ENCODE measurements at places on chromosomes 7 and 10.

DNA sequence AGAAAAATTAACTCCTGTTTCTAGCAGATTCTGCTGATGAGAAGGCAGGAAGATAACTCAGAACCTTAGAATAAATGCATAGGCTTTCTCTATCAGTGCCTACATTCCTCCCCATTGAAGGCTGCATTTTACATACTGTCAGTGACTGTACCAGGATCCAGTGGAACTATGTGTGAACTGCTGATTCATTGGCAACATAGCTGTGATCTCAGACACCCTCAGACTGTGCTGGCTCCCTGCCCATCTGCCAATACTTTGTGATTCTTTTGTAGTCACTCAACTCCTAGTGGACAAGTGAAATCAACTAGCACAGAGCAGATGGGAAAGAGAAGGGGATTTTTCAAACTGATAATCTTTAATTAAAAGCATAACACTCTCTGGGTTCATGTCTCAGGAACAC, 375.8 kb downstream of the MDFIC start:
- DNase-seq: no peak

DNA sequence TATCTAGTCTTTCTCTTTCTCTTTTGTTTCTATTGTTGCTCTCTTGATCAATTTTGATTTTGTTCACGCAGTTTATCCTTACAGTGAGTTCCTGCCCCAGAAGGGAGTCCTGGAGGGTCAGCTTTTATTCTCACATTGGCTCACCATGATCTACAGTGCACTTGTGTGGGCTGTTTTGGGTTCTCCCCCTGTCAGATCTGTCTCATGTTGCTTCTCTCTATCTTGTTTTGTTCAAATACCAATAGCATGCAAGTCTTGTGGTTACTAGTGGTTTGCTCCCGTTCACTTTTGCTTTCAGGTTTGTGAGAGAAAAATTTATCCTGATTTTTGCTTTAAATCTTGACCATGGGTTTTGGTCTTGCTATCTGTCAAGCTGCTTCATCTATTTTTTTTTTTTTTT, 74.3 kb downstream of the PTN start:
- no peak for DNase-seq

DNA sequence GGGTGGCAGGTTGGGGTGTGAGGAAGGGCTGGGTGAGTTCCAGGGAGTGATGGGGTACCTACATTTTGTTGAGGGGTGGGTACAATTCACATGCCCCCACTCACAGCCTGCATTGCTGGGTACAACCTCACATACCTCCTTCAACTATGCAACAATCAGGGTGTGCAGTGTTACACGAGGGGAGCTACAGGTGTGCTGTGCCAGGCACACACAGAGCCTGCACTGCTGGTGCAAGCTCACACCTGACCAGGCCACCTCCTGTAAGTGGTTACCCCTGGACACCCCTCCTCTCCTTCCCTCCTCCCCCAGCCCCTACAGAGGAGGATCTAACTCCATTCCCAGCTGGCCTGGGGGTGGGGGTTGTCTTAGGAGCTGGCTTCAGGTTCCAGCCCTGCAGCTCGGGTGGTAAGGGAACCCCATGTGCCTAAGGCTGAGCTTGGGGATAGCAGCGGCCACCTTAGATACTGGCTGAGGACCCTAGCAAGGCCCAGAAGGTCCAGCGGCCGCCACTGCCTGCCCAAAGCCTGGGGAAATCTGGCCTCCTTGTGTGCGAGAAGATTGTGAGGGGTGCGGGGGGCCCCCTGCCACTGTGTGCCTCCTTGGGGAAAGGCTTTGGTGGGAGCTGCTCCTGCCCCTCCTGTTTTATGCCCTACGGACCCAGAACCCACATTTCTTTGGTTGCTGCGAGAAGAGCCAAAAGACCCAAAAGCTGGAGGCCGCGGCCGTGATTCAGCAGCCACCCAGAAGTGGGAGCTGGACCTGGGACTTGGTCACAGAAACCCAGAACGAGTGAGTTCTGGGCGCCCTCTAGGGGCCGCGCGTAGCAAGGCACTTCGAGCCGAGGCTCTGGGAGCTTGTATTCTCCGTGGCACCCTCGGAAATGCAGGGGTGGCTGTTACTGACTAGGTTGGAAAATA, 10.8 kb downstream of the TLX1 start:
- peak; percentile 40 for DNase-seq

- no peak for DNase-seq
These were observed 29.4 kb downstream of the AKR1B1 start for GRCh38 chr7:134429481-134429880.

- no peak for DNase-seq
These were observed 30.2 kb upstream of the EZH2 start for GRCh38 chr7:148914208-148914777.

GRCh38 chr7:66306243-66306642, 101.1 kb downstream of the TPST1 start:
- DNase-seq: no peak

GRCh38 chr10:129956286-129956670, 7.8 kb downstream of the EBF3 start:
- DNase-seq: no peak

DNA sequence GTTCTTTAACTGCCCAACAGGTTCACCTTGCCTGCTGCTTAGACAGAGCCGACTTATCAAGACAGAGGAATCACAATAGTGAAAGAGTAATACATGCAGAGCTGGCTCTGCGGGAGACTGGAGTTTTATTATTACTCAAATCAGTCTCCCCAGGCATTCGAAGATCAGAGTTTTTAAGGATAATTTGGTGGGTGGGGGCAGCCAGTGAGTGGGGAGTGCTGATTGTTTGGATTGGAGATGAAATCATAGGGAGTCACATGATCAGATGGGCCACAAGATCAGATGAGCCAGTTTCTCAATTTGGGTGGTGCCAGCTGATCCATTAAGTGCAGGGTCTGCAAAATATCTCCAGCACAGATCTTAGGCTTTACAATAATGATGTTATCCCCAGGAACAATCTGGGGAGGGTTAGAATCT, 131.3 kb downstream of the AKR1D1 start:
- no peak for DNase-seq

GRCh38 chr7:140314573-140315480, 83.5 kb downstream of the SLC37A3 start:
- DNase-seq: no peak

GRCh38 chr7:44787041-44787440, 9.4 kb upstream of the PPIA start:
- no peak for DNase-seq

GRCh38 chr10:119614686-119615085, 17.9 kb upstream of the TIAL1 start:
- DNase-seq: no peak

DNA sequence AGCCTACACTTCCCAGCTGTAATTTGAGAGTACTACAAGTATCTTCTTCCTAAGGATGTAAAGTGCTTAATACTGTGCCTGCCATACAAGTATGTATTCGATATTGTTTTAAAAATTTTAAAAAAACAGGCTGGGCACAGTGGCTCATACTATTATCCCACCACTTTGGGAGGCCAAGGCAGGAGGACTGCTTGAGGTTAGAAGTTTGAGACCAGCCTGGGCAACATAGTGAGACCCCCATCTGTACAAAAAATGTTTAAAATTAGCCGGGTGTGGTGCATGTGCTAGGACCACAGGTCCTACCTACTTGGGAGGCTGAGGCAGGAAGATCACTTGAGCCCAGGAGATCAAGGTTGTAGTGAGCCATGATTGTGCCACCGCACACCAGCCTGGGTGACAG, 8.3 kb downstream of the ARMC10 start:
- no peak for DNase-seq

GRCh38 chr10:129971381-129972144, 7.5 kb upstream of the EBF3 start:
- no peak for DNase-seq

DNA sequence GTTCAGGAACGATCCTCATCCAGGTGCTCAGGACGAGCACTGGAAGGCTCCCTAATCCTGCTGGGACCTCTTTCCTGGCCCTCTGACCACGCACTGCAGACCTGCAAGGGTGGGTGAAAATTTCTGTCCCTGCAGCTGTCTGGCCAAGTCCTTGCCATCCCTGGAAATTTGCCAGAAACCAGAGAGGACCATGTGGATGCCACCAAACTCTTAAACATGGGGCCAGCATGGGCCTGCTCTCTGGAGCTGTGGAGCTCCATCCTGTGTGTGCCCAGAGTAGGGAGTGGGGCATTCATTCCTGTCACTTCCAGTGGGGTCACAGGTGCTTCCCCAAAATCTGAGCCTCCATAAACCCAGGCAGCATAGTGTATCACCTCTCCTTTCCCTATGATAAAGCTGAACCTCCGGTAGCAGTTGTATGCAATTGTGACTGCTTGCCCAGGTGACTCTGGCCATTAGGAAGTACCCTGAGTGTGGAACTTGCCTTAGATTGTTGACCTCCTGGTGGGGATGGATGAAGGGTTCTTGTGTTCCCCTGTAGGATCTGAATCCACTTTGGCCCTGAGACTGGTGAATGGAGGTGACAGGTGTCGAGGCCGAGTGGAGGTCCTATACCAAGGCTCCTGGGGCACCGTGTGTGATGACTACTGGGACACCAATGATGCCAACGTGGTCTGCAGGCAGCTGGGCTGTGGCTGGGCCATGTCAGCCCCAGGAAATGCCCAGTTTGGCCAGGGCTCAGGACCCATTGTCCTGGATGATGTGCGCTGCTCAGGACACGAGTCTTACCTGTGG, 57.1 kb downstream of the DMBT1 start:
- no peak for DNase-seq

- no peak for DNase-seq
These were observed 186.5 kb upstream of the BET1 start for GRCh38 chr7:94190599-94191061.

GRCh38 chr10:95785317-95785716, 29.4 kb downstream of the ENTPD1 start:
- DNase-seq: no peak

GRCh38 chr7:75772081-75773077, at the start of gene CCL26:
CCL26 (minus strand) TSS chr7:75772211; CDS start chr7:75772176, 35 bp downstream.
- no peak for DNase-seq

- DNase-seq: no peak
These were observed 75.2 kb downstream of the CLEC2L start for GRCh38 chr7:139598642-139599041.

Measured in NCI-H2081 treated with DMSO at 0.1 percent for 48 hours (cell line).